ENCODE measurements at places on chromosomes 4 and X.

GRCh38 chr4:78704981-78705683, 71.0 kb upstream of the BMP2K start:
- peak; percentile 26 for DNase-seq

DNA sequence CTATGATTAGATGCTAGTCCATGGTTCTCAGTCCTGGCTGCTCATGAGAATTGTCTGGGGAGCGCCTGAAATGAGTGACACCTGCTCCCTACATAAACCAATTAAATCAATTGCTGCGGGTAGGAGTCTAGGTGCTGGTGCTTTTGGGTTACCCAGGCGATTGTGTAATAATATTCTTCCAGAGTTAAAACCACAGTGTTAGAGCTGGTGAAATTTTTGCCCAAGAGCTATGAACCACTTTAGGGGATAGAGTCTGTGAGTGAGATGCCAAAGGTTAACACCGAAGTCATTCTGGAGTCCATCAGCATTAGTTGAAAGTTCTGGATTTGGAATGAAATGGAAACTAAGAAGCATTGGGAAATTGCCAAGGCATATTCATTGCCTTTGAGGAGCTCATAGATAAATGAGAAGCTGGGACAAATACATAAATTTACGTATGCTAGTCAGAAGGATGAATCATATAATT, 15.3 kb downstream of the PDK3 start:
- DNase-seq, result no peak

- no peak for DNase-seq
These were observed 3.6 kb downstream of the ABLIM2 start for GRCh38 chr4:8155048-8155447.

DNA sequence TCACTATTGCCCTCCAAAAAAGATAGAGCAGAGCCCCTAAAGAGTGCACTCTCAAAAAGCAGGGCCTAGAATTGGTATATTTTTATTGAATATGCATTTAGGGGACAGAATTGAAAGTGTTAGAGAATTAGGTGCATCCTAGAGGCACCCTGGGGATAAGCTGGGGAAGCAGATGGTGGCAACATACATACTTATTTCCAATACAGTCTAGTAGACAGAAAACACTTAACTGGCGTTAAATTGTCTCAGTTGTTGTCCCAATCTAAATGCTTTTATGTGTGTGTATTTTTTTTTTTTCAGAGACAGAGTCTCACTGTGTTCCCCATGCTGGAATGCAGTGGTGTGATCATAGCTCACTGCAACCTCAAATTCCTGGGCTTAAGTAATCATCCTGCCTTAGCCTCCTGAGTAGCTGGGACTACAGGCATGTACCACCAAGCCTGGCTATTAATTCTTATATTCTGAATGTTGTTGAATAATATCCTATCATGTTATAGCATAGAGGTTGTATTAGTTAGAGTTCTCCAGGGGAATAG, 481.8 kb downstream of the GRXCR1 start:
- DNase-seq, result no peak

- DNase-seq, result no peak
These were observed 119.1 kb downstream of the MBNL3 start for GRCh38 chrX:132369617-132370326.

DNA sequence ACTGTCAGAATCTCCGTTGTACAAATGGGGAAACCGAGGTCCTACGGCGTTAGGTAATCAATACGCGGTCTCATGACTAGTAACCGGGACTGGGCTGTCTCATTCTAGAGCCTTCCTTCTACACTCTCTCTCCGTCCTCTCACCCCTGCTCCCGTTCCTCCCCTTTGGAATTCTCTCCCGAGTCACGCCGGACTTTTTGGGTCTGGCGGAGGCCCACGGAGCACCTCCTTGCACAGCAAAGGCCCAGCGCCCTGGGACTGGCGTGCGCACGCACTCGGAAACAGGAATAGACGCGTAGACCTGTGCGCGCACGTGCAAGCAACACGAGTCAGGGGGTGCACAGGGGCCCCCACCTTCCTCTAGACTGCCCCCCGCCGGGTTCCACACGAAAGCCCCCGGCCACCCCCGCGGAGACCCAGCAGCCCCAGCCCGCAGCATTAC, 361 bp downstream of the QDPR start:
- DNase-seq, result peak; percentile 71

- DNase-seq, result no peak
These were observed 964.3 kb upstream of the TENM3 start for GRCh38 chr4:181278941-181279340.

DNA sequence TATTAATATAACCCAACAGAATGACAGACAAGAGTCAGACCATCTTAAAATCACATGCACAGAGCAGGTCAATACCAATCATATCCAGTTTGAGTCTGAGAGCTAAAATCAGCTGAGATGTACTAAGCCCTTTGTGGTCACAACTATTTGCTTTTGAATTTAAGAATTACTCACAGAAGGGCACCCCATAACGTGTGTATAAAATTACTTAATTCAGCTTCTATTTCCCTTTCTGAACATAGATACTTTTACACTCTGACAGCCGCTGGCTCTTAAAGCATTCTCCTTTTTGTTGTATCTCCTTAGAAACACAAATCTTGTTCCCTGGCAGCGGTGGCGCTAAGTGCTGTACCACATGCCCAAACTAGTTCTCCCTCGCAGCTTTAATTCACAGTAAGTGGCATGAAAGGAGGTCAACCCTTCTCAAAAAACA, 14.8 kb upstream of the PPARGC1A start:
- no peak for DNase-seq

GRCh38 chr4:77264826-77265225, 107.8 kb downstream of the CCNG2 start:
- DNase-seq, result no peak
